IPS-NIHi11 (cell line): ENCODE measurements at places on chromosomes 7 and 10.

- no peak for DNase-seq
These were observed 16.9 kb downstream of the ZNF713 start for GRCh38 chr7:55903985-55904759.

- DNase-seq = no peak
These were observed 7.8 kb downstream of the ATG9B start for GRCh38 chr7:151016505-151016904.

DNA sequence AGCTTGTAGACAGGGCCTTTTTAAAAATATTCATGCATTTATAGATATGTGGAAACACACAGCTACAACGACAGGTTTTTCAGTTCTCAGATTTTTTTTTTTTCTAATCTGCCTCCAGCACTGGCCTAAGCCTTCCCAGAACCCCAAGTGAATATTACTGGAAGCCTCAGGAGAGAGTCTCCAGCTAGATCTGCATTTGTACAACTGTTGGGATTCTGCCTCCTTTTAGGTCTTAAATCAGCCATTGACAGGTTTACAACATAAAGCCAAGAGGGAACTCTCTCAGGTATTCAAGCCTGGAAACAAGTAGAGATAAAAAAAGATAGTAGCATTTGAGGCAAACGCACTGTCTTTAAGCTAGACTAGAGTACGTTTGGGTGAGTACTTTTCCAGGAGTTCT is 275.8 kb downstream of the ANKRD30A start:
- DNase-seq = no peak

DNA sequence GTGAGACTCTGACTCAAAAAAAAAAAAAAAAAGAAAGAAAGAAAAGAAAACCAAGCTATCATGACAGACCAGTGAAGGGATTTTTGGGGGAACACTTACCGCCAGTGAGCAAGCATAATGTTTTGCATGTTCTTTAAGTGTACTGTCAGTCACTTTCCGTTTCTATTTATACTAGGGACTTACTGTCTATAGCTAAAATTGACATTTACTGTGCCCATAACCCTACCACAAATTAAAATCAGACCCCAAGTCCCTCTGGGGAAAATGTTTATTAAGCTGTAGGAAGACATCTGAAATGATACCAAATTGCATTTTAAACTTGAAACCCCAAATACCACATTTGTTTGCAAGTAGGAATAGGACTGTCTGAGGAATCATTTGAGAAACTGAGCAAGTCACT is 252.8 kb downstream of the TRIL start:
- no peak for DNase-seq

DNA sequence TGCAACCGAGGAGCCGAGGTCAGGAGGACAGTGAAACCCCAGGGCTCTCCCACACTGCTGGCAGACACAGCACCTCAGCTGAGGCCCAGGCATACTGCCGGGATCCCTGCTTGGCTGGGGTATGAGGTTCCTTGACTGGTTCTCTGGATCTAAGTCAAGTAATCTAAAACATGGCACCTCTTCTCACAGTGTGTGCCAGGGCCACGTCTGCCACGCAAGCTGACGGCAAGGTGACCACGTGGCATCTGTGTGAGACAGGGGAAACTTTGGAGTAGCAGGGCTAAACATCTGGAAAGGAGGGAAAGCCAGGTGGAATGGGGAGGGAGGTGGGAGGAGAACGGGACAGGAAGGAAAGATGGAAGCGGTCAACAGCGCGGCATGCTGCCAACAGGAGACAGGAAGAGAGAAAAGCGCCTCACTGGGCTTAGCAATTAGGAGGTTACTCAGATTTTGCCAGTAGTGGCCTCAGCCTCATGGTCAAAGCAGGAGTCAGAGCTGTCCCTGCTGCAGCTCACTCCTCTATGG is 103.7 kb downstream of the CXCL12 start:
- DNase-seq = no peak

DNA sequence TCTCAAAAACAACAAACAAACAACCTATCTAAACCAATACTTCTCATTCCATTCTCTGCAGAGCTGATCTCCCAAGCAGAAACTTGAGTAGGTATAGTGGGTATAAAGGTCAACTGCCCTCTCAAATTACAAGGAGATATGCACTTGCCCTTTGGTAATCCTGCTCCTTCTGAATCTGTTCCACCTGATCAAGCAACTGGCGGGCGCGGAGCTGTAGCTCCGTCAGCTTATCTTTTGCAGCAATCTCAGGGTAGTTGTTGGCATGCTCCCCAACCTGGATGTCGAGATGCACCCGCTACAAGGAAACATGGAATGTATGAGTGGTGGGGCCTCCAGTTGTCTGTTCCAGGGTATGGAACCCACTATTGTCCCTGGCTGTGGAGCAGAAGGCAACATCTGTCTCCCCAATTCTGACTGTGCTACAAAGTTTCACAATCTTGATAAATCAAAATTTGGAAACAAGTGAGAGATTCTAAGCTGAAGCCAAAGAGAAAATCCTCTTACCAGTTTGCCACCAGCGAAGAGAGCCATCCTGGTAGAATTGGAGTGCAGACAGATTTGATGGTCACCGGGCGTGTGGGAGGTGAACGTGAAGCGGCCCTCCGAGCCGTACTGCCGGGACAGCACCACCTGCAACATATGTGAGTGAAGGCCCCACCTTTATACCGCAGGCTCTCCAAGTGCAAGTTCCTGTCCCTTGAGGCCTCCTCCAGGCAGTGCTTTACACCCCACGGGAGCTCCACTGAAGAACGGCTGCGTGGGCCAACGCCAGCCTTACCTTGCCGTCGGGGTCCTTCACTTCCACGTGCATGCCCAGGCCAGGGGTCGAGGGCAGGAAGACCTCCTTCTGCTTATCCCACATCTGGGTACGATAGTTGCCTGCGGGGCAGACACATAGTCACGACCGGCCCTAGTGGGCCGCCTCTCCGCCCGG is 819 bp downstream of the TMED4 start:
- DNase-seq = no peak

- DNase-seq = peak; percentile 35
These were observed 136.0 kb downstream of the GALNT17 start for GRCh38 chr7:71267734-71268469.

GRCh38 chr7:155355745-155356144 is 58.1 kb downstream of the INSIG1 start:
- no peak for DNase-seq

GRCh38 chr7:106104721-106105260 is 7.3 kb downstream of the SYPL1 start:
- no peak for DNase-seq
